ENCODE measurements at places on chromosomes 12 and 14. TPM values are rescaled to one million over a fixed set of nuclear protein-coding genes. Genes with fewer than 3 reads are reported as not detected.

Gene KIAA0586
- 6.4 TPM for total RNA-seq

Gene CMTM5
- total RNA-seq = not detected

Gene OR6C2
- not detected for total RNA-seq

Gene BATF
- not detected for total RNA-seq

Gene ARHGAP9
- not detected for total RNA-seq

DNA sequence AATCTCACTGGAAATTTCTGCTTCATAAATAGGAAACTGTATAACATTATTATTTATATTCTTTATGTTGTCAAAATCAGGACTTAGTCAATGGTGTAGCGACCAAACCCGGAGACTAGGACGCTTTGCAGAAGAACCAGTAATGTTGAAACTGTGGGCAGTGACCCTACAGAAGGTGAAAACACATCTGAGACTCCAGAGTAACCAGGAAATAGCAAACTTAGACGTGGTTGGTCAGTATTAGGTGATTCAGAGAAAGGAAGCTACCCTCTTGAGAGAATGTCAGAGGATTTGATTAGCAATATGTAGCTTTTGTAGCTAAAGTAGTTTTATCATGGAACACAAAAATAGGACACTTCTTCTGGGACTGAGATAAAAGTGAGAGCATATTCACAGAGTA lies 381.9 kb downstream of the SLC16A7 start:
- no peak for DNase-seq

Measured in Caki2 (cell line).